CD4-positive, CD25-positive, alpha-beta regulatory T cell (primary cell): ENCODE measurements at places on chromosomes 5 and 9.

- no peak for DNase-seq
Observed at GRCh38 chr5:159010661-159011442, 88.9 kb downstream of the EBF1 start.

GRCh38 chr5:138760448-138761110 is 7.4 kb downstream of the CTNNA1 start:
- DNase-seq: no peak

- DNase-seq: no peak
Observed at GRCh38 chr5:135468541-135468940, 16.4 kb upstream of the TIFAB start.

GRCh38 chr9:123883634-123884033 is 46.3 kb downstream of the DENND1A start:
- DNase-seq: no peak

- DNase-seq: peak; percentile 6
Observed at GRCh38 chr9:128553728-128554127, 1.3 kb downstream of the SPTAN1 start.

DNA sequence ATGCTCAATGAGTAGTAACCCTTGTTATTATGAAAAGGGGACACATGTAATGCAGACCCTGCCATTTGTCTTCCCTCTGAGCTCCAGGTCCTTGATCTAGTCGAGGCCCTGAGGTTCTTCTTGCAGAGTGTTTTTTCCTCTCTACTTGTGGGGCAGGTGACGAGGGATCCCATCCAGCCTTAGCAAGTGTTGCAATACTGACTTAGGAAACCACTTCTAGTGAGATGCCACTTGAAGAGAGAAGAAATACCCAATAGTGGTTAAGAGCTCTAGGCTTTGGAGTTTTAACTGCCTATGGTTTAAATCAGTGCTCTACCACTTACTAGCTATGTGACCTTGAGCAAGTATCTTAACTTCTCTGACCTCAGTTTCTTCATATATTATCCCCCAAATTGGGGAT is 10.2 kb downstream of the PPARGC1B start:
- DNase-seq: no peak

DNA sequence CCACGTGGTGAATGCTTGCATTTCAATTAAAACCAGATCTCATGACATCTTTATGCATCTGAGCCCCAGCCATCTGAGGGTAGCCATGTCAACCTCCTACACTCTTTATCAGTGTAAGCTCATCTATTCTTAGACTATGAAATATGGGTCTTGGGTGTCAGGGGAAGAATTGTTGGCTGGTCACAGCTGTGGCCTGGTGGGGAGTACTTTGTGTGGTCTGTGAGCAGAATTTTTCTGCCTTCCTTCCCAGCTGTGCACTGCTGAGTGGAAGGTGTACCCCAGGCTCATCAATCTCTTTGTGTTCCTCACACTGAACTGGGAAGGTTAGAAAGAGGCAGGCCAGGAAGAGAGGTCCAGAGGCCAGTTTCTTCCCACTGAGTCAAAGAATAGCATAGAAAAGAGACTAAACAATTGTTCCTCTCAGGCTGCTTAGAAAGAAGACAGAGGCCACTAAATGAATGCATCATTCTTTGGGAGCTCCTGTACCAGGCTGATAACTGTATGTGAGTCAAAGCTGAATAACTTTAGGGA is 202.7 kb upstream of the RGMB start:
- DNase-seq: no peak

DNA sequence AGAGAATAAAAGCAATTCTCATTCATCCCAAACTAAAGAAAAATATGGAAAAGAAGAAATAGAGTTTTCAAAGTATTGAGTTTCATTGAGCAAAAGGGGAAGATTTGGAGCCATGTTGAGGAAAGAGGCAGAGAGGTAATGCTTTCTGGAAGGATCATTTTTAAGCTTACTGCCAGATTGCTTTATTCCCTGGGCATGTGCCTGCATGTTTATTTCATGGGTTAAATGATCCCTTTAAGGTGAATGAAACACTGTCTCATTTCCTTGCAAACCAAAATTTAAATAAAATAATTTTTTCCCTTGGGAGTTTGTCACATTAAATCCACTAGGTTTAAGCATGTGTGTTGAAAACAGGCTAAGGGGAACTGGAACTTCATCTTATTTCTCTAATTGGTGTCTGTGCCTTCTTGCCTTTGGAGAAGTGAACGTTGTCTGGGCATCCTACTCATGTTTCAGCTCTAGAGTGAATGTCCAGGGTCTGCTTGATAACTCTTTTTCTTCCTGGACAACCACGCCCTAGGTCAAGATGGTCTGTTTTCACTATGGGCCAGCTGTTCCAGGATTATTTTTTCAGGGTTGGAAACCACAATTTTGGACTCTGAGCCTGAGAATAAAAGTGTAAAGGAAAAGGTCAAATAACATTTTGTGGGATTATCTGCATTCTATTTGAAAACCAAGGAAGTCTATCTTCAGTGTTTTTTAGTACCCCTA is 114.1 kb upstream of the ELL2 start:
- no peak for DNase-seq

GRCh38 chr5:169971780-169972179 is 8.5 kb downstream of the INSYN2B start:
- DNase-seq: no peak

GRCh38 chr5:170262061-170263045 is 29.6 kb downstream of the C5orf58 start:
- peak; percentile 39 for DNase-seq

GRCh38 chr5:80039650-80040049 is 4.5 kb downstream of the THBS4 start:
- no peak for DNase-seq

- DNase-seq: no peak
Observed at GRCh38 chr9:93670208-93671019, 94.0 kb downstream of the PHF2 start.

- no peak for DNase-seq
Observed at GRCh38 chr9:106862110-106862820, 701 bp upstream of the ZNF462 start.

DNA sequence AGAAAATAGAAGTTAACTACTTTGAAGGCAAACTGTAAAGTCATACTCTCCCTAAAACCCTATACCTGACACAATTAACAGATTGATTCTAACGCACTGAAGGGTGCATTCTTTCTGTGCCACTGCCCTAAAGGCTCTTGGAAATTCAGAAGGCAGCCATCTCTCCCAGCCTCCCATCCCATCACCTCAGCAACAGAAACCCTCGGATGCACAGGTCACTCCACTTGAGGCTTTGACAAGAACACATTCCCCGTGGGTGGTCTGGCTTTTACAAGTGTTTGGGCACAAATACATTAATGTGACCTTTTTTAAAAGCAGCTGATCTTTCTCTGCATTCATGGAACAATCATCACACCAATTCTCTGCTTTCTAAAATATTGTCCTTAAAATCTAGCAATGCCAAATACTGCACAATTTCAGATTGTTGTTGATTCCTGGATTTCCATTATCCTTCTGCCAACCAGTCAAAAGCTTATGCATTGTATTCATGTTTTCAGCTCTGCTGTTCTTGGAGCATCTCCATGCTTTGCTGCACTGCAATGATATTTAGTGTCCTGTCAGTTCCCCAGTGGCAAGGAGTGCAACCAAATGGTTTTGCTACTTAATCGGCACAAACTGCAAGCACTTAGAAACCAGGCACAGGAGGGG is 175.6 kb downstream of the TMEM161B start:
- DNase-seq: no peak

- no peak for DNase-seq
Observed at GRCh38 chr5:33299621-33300208, 141.1 kb upstream of the TARS1 start.

DNA sequence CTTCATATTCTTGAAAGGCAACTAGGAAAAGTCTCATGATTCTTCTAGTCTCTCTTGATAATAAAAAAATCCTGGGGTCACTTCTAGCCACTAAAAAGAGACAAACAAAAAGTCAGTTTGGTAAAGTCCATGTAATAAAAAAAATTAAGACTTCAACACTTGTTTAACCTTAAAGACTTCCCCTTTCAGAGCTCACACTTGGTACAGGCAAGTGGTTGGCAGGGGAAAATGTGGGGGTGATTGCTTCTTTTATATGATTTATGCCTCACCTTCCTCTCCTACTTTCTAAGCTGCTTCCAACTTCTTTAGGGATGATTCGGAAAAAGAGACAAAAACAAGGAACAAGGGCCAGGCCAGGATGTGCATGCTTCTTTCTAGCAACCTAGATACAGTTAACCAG is 5.1 kb upstream of the ERCC6L2 start:
- no peak for DNase-seq

DNA sequence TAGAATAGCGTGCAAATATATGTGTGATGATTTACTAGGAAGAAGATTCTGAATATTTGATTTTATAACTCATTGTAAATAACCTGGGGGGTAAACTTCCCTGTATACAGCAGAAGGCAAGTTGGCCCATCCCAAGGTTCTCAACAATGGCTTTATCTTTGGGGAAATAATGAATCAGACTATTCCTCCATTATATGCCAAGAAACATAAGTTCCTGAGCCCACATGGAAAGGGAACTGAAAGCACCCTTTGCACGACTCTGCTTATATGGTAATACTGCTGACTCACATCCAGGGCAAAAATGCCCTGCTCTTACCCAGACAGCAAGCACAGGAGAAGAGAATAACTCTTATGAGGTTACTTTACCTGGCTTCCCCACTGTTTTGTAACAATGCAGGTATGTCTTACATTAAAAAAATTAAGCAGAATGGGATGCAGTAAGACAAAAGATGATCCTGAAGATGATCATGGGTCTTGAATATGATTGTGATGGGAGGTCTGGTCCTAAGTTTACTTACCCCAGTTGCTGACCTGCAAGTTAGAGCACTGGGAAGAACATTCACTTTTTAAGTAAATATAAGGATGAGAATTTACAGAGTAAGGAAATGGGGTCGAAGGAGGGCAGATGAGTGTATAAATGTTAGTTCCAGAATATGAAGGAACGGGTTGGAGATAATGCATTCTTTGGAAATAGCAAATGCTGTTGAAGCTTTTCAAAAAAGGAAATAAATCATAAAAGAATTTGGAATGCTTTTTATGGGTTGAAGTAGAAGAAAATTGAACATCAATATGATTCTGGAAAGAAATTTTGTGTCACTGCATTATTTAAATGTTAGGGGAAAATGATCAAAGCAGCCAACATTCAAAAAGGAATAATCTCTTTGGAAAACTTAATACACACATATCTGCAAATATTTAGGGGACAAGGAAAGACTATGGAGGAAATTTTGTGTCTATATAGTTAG is 428.4 kb upstream of the MPDZ start:
- DNase-seq: no peak

DNA sequence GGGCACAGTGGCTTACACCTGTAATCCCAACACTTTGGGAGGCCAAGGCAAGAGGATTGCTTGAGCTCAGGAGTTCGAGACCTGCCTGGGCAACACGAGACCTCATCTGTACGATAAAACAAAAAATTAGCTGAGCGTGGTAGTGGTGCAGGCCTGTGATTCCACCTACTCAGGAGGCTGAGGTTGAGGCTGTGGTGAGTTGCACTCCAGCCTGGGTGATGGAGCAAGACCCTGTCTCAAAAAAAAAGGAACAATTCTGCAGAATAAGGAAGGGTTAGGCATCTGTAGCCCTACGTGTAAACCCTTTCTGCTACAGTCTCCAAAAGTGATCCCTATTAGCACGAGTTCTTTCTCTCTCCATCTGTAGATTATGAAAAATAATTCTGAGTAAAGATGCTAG is 19.9 kb downstream of the CDC26 start:
- no peak for DNase-seq

- no peak for DNase-seq
Observed at GRCh38 chr5:170628028-170628427, 124.2 kb downstream of the KCNIP1 start.

- DNase-seq: no peak
Observed at GRCh38 chr5:170738840-170739239, 44.7 kb upstream of the GABRP start.

- no peak for DNase-seq
Observed at GRCh38 chr5:135543485-135544304, 7.9 kb upstream of the NEUROG1 start.

GRCh38 chr9:121778252-121779225 is 127.1 kb downstream of the DAB2IP start:
- DNase-seq: no peak

DNA sequence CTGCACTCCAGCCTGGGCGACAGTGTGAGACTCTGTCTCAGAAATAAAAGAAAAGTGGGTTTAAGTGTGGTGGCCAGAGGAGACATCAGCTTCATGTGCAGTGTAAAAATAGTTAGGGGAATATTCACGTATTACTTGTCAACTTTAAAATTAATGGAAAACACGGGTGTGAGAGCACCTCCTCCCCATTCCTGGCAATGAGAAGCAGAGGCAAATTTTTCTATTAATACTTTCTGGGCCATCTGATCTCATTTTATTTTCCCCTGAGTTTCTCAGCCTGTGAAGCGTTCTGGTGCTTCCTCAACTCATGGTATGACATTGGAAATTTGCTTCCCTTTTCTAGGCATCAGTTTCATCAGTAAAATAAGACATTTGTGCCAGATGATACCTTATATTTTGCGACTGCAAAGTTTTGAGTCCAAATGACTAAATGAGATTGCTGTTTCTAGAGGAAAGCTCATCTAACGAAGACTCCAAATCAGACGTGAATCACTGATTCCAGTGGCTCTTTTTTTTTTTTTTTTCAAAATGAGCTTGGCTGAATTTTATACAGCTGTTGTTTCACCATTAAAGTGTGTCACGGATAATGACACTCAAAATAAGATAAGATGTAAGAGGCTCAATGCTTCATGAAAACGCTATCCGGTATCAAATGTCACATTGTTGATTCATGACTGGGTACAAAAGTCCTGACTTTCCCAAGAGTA is 104.6 kb downstream of the MSX2 start:
- DNase-seq: no peak

DNA sequence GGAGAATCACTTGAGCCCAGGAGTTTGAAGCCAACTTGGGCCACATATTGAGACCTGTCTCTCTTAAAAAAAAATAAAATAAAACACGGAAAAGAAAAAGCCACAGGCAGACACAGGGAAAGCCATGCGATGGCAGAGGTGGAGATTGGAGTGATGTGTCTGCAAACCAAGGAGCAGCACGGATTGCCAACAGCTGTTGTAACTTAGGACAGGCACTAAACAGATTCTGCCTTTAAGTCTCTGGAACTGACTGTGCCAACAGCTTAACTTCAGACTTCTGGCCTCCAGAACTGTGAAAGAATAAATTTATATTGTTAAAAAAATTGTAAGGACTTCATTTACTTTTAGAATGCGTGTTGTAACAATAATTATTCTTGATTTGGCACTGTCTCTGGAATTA is 318.5 kb upstream of the CHD1 start:
- DNase-seq: no peak

- DNase-seq: peak; percentile 23
Observed at GRCh38 chr9:137619240-137620047, 639 bp downstream of the EHMT1 start.

- DNase-seq: no peak
Observed at GRCh38 chr9:76652894-76653293, 111.3 kb upstream of the PCA3 start.

GRCh38 chr5:177432143-177432838 is 5.8 kb downstream of the GRK6 start:
- no peak for DNase-seq

GRCh38 chr5:10559871-10560270 is 4.0 kb upstream of the ANKRD33B start:
- no peak for DNase-seq
